ENCODE measurements at places on chromosomes 13 and 19.

GRCh38 chr13:93774506-93774905 is 547.9 kb downstream of the GPC6 start:
- DNase-seq = no peak

DNA sequence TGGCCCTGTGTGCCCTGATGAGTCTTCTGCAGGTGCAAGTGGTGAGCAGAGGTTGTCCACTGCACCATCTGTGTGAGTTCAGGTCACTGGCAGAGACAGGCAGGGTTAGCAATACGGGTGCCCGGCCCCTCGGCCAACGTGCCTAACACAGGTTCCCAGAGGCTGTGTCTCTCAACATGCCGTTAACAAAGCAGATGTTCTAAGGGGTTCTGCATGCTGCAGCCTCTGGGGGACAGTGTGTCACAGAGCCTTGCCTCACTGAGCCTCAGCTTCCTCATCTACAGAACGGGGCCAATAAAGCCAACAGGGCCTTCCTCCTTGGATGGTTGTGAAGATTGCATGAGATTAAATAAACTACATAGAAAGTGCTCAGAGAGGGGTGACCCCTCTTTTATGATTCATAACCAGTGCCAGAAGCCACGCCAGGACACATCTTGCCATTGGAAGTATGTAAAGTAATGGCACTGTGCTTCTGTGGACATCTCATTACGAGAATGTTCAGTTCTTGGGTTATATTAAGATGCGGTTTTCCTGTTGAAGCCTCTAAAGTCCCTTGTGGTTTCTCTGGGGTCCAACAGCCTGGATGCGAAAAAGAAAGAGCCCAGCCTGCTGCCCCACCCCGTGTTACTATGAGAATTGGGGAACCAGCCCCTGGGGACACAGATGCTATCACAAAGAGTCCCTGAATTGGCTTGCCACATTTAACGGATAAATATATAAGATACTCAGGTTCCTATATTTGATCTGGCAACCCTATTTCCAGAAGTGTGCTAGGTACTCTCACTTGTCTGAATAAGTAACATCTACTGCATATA is 11.2 kb upstream of the ARHGEF18 start:
- no peak for DNase-seq

DNA sequence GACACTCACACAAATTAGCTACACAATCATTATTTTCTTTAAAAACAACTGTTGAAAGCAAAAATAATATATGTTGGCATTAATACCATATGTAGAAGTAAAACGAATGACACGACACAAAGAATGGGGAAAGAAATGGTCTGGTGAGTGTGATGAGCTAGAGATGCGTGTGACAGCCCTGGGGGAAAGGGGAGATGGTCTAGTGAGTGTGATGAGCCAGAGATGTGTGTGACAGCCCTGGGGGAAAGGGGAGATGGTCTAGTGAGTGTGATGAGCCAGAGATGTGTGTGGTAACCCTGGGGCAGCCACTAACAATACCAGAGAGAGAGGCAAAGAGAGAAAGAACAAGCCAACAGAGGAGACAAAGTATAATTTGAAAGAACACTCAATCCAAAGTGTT is 22.3 kb upstream of the LAMP1 start:
- no peak for DNase-seq

DNA sequence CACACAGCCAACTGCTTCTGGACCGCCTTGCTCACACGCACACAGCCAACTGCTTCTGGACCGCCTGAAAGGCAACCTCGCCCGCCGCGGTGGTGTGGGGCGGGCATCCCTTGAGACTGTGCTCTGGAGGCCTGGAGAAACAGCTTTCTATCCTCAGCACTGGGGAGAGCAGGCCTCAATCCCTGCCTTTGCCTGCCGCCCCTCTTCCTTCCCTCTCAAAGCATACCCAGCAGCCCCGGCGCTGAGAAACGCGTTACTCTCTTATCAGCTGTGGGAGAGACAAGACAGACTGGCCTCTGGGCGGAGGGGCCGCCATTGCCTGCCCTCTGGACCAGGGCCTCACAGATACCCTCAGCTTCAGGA is 2.9 kb downstream of the LIPE start:
- no peak for DNase-seq

- DNase-seq = peak; percentile 89
Measured at GRCh38 chr19:3761382-3762129, at the start of gene APBA3. Gene APBA3, minus strand, starts transcription at chr19:3761692. Its CDS starts 1,428 bp downstream, at chr19:3760264.

GRCh38 chr13:44865722-44866410 is 123.4 kb downstream of the NUFIP1 start:
- no peak for DNase-seq

DNA sequence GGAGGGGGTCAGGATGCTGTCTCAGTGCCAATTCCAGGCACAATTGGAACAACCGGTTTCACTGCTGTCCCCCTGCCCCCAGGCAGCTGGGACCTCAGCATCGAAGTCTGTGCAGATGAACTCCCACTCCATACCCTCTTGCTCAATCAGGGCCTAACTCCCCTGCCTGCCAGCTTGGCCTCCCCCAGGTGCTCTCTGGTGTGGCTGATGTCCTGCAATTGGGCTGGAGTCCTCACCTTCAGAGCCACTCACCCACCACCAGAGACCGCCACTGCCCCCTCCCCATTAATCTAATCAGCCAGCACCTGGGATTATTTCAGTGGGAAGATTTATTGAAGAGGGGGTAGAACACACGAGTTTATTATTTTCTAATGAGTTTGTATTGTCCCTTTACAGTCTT is 118.8 kb downstream of the MIPEP start:
- no peak for DNase-seq

DNA sequence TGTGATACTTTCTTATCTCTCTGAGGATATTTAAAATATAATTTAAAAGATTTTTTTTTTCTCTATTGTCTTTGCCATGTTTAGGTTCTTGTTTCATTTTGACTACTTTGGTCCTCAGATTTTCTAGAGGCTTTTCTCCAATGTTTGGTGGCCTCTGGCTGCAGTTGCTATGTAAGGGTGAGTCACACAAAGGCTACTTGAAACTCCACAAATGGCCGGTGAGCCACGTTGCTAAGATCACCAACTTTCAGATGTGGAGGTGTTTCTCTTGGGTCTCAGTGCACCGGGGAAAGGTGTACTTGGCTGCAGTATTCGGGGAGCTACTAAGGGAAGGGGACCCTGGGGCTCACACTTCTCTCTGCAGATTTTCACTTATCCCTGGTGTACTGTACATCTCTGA is 248.1 kb downstream of the HS6ST3 start:
- DNase-seq = no peak

GRCh38 chr13:65592731-65593130 is 1637.4 kb downstream of the PCDH9 start:
- no peak for DNase-seq

DNA sequence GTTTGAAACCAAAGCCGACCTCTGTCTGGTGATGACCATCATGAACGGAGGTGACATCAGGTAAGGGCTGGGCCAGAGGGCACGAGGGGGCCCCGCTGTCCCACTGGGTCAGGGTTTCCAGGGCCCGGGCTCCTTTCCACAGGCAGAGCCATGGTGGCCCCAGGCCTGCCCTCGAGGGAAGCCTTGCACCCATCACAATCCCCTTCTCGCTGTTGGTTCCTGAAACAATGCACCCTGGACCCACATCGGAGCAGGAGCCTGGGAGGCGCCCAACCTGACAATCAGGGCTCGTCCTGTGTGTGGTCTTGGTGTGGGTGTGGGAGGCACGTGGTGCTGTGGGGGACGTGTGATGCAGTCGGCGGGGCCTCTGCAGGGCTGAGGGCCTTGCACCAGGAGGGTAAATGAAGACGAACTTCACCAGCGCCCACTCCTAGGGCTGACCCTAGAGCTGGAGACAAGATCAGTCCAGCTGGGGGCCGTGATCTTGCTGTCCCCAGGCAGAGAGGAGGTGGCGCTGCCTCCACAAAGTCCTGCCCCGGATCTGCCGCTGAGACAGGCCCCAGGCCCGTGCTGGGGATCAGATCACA is 2.8 kb downstream of the GRK1 start:
- no peak for DNase-seq

DNA sequence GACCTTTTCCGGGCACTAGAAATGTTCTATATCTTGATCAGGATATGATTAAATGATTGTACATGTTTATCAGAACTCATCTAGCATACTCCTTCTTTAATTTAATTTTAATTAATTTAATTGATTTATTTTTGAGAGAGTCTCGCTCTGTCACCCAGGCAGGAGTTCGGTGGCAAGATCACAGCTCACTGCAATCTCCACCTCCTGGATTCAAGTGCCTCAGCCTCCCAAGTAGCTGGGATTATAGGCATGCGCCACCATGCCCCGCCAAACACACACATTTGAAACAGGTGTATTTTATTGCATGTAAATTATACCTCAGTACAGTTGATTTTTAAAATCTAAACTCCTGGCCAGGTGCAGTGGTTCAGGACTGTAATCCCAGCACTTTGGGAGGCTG is 17.4 kb upstream of the BCL3 start:
- no peak for DNase-seq

- no peak for DNase-seq
Measured at GRCh38 chr19:19043881-19044280, 10.5 kb downstream of the ARMC6 start.

DNA sequence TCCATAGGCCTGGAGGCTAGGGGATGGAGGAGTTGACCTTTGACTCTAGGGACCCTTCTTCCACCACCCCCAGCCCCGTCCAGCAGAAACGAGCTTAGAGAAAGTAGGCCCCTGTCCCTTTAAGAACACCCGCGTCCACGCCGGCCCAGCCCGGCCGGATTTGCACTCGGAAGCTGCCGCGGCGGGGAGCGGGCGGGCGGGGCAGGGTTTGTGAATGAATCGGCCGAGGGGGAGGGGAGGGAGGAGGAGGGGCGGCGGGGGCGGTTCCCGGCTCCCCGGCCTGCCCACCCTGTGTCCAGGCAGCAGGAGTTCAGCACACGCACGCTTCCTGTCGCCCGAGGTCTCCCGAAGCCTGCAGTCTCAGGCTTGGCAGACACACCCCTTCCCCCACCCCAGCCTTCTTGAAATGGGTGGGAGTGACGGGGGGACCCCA is 1.5 kb downstream of the UNC13A start:
- no peak for DNase-seq

DNA sequence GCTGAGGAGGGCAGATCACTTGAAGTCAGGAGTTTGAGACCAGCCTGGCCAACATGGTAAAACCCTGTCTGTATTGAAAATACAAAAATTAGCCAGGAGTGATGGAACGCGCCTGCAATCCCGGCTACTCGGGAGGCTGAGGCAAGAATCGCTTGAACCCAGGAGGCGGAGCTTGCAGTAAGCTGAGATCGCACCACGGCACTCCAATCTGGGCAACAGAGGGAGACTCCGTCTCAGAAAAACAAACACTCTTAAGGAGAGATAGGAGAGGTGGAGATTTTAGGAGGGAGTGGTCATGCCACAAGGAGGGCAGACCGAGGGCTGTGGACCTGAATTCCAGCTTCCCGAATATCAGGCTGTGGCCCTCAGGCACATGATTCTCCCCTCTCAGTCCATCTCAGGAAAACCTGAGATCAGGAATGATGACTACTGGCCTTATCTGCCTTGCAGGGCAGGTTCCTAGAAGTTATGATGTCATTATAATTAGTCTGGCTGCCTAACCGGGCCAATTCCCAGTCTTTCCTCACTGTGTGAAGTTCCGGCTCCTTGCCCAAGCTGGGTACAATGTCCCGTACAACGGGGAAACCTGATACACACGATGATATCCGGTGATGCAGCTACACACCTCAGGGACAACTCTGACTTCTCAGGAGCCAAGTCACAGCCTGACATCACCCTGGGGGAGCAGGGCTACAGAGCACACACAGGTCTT is 2.5 kb downstream of the SLC35E1 start:
- no peak for DNase-seq

GRCh38 chr13:104975272-104975671 is 1560.2 kb downstream of the EFNB2 start:
- no peak for DNase-seq

- DNase-seq = no peak
Measured at GRCh38 chr19:17616961-17617806, 61.7 kb downstream of the COLGALT1 start.

DNA sequence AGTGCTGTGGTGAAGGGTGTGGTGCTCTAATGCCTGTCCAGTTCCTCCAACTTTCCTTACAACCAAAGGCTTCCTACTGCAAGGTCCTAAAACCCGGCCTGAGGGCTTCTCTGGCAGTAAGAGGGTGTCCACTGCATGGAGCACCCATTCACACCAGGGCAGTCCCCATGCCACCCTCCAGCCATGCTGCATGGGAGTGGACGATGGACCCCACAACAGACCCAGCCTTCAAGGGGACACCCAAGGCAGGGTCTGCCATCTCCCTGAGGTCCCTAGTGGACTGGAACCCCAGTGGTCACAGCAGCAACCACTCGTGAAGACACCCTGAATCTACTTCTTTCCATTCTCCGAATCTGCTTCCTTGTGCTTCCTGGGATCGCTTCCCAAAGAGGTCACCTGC is 117.6 kb upstream of the SOX1 start:
- DNase-seq = no peak

GRCh38 chr13:35787937-35788336 is 311.4 kb upstream of the MAB21L1 start:
- no peak for DNase-seq

GRCh38 chr19:16233081-16233776 is 35.5 kb downstream of the AP1M1 start:
- DNase-seq = no peak

DNA sequence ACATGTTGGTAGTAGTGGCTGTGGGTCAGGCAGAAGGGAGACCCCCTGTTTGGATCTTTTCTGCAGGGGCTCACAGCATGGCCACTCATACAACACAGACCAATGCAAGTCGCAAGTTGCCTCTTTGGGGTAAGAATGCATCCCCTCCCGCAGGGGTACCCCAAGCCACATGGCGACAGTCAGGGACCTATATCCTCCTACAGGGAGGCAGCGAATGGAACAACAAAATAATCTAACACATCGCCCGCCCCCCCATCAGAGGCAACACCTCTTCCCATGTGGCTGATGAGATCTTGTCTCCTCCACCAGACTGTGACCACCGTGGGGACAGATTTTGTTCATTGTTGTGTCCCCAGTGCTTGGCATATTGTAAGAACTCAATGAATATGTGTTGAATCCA is 40.7 kb upstream of the PNMA8B start:
- no peak for DNase-seq

DNA sequence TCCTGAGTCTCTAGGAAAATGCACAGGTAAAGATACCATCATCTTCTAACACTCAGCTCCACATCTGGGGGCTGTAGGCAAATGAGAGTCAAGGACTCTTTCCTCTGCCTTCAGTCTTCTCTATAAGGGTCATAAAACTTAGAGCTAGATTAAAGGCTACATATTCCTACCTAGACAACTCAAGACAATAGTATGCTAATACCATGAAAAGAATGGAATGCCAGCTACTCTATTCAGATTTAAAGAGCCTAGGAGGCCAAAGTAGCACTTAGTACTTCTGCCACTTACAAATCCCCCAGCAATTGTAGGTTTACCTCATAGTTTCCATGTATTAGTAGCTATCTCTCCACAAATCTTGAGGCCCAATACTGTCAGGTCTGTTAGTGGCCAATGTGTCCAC is 453.0 kb downstream of the SLITRK5 start:
- DNase-seq = no peak

GRCh38 chr13:59519819-59520218 is 643.9 kb downstream of the DIAPH3 start:
- no peak for DNase-seq

GRCh38 chr13:37395544-37395943 is 203.0 kb downstream of the POSTN start:
- no peak for DNase-seq

GRCh38 chr13:72889495-72889894 is 107.6 kb downstream of the PIBF1 start:
- no peak for DNase-seq

GRCh38 chr13:68666774-68667397 is 1436.8 kb upstream of the PCDH9 start:
- DNase-seq = no peak

Measured in substantia nigra (tissue), 51 donors.